ENCODE measurements at places on chromosomes 2 and 18. TPM values are rescaled to one million over a fixed set of nuclear protein-coding genes. Genes with fewer than 3 reads are reported as not detected.

DNA sequence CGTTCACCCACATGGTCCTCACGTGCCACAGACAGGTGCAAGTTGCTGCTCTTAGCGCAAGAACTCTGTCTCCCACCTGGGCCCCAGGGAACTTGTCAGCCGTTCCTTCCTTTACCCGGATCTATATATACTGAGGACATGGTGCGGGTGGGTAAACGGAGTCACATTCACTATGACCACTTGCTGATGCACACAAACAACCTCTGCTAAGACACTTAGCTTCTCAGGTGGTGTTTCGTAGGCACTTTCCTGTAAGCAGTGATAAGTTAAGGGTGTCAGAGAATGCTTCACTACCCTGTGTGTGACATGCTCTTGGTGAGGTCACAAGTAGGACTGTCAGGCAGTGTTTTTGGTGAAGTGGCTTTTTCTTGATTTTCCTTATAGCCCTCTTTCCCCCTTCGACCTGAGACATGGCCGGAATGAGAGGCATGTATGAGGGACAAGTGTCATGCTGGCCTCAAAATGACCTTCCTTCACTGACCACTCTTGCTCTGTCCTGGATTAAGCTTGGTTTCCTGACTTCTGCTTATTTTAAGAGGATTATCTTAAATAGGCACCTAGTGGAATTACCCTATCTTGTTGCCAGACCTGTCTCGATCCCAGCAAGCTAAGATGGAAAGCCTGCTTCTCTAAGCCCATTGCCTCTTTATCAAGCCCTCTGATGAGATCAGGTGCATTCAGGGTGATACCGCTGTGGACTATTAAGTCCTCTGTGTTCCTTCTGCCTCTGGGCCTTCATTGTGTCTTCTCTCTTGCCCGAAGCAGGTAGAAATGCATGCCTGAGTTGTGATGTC is 97.1 kb upstream of the CELF4 start:
- DNase-seq, result no peak

DNA sequence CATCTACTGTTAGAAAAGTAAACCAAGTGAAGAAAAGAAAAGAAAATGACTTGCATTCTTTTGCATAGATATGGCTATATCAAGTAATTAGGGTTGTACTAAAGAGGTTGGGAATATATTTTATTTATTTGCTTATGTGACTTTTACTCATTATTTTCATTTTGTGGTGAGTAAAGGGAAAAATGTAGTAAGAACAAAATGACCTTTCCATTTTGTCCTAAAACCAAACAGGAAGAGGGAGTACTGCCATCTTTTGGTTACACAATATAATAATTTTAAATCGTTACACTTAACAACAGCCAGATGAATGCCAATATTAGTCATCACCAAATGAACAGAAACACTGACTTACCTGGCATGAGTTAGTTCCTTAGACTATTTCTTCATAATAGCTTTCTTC is 47.3 kb upstream of the NDUFV2 start:
- peak; percentile 81 for DNase-seq

DNA sequence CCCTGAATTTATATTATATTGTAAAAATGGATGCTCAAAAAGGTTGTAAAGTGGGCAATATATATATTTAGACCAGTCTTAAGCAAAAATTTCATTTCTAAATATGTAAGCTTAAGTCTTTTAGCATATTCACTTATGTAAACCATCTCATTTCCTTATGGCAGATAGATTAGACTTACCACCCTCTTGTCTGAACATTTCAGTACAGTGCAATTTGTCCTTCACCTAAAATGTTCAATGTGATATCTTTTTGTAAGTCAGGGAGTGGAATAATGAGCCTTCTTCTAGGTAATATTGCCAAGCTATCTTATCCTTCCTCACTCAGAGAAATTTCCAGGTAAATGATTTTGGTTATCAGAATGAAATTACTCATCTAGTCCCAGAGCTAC is 92.3 kb downstream of the KLF7 start:
- DNase-seq, result no peak

ZNF516 gene
- 20.9 TPM for total RNA-seq

Measured in endothelial cell of umbilical vein (primary cell).